NCI-H524 treated with DMSO at 0.1 percent for 48 hours (cell line): ENCODE measurements at places on chromosomes 7 and 10.

GRCh38 chr10:77926566-77927401 is at the start of gene DLG5:
DLG5 (minus strand) TSS chr10:77926755; CDS start chr10:77926520, 235 bp downstream.
- DNase-seq = no peak

- no peak for DNase-seq
Observed at GRCh38 chr10:11345224-11346054, 266.0 kb downstream of the USP6NL start.

GRCh38 chr7:131957338-131958020 is 401.1 kb upstream of the PODXL start:
- no peak for DNase-seq

DNA sequence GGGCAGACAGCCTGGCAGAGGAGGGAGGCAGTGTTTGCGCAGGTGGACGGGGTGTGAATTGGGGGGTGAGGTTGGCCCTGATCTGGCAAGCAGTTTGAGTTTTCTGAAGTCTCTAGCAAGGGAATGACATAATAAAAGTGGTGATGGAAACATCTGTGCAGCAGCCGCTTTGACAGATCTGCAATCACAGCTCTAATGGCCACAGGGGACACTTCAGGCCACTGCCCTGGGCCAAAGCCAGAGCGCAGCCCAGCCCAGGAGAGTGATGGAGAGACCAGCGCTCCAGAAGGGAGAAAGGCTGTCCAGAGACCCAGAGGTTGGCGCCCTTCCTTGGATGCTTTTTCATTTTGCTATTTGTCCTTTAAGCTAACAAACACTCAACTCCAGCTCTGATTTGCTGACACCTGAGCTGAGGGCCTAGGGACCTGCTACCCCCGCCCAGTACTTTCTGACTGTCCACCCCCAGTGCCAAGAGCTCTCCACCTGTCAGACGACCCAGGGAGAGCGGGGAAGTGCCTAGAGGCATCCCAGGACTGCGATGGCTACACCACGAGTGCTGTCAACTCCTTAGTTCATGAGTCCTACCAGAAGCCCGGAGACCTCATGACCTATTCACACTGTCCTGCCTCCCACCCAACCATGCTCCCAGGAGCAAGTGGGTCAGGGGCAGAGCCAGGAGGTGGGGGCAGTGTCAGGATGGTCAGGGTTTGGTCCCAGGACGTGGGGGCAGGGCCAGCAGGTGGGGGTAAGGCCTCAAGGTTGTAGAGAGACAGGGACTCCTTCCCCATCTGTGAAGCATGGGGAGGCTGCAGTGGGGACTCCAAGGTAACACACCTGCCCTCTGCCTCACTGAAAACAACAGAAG is 112.6 kb downstream of the PRKAG2 start:
- no peak for DNase-seq

- DNase-seq = no peak
Observed at GRCh38 chr10:71675295-71675970, 44.1 kb downstream of the C10orf105 start.

DNA sequence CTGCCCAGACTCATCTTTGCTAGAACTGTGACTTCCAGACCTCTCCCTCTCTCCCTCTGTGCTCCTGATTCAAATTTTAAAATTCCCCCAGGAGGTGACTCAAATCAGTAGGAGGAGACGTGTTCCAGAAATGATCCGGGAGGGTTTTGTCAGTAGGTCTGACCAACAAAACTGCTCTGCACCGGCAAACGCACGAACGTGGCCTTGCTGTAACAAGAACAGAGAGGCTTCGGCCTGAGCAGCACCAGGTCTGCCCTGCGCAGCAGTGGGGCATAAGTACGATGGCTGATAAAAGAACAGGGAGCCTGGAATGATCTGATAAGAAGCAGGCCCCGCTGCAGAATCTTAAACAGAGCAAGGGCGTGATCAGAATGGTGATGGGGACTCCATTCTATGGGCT is 152.7 kb upstream of the AUTS2 start:
- no peak for DNase-seq

DNA sequence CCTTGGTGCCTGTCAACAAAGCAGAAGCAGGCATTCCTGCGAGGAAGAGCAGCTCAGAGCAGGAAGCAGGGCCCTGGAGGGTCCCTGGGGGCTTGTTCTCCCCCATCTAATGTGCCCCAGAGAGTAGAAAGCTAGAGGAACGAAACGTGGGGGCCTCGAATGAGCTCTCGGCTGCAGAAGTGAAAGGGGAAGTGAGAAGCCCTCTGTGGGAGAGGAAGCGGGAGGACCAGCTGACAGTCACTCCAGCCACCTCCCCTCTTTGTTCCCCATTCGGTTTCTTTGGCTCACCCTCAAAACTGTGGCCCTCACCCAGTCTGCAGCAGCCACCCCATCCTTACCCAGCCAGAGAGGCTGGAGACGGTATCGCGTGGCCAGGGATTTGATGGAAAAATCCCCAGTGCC is 25.0 kb downstream of the C10orf105 start:
- DNase-seq = no peak

DNA sequence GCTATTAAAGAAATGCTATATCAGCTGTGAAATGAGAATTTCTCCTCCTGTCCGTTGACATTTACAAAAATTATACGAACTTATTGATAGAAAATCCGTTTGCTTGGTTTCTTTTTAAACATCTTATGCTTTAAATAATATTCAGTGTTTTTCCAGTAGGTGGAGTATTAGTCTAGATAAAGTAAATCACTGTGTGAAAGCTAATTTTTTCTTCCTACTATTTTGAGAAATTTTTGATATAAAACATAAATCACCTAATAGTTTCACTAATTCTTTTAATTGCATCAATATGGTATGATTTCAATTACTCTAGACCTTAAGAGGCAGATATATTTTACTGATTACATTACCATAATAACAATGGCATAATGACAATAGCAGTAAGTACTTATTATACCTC is 335.2 kb upstream of the C7orf33 start:
- no peak for DNase-seq

GRCh38 chr7:36942955-36943354 is 218.7 kb upstream of the AOAH start:
- DNase-seq = no peak
